ENCODE measurements at places on chromosomes 12 and 14.

DNA sequence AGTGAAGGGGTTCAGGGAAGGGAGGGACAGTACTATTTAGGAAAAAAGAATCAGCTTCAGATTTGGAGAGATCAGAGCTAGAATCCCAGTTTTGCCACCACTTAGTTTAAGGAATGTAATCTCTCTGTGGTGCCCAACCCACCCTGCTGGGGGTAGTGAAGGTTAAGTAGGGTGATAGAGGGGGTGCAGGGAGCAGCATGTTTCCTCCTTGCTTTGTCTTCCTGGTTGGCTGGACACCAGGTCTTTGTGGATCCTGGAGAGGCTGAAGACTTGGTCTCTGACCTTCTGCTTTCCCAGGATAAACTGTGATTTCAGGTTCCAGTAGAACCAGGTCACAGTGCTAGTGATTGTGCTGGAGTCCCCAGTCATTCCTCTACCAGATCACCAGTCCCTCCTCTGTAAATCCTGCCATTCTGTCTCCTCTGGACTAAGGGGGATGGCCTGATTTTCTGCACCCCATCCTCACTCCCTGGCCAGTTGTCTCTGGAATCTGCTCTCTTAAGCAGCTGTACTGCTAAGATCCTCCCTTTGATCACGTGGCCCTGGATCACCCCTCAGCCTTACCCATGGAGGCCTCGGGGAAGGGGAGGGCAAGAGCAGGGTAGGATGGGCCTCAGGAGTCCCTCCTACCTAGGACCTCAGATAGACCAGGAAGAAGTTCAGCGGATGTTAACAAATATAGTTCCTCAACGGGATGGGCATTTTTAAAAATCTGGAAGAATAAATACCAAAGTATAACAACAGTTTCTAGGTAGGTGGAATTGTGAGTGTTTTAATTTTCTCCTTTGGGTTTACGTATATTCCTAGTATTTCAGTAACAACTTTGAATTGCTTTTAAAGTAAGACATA lies 3.1 kb downstream of the MAP3K12 start:
- DNase-seq: no peak

GRCh38 chr12:51323966-51324895 lies at the start of gene BIN2:
Gene BIN2, minus strand, starts transcription at chr12:51324174. Its CDS starts 72 bp downstream, at chr12:51324102.
- peak; percentile 88 for DNase-seq

GRCh38 chr12:26429070-26429691 lies 233.8 kb downstream of the SSPN start:
- DNase-seq: no peak

- no peak for DNase-seq
These were observed 26.0 kb downstream of the PSMA3 start for GRCh38 chr14:58270628-58271027.

DNA sequence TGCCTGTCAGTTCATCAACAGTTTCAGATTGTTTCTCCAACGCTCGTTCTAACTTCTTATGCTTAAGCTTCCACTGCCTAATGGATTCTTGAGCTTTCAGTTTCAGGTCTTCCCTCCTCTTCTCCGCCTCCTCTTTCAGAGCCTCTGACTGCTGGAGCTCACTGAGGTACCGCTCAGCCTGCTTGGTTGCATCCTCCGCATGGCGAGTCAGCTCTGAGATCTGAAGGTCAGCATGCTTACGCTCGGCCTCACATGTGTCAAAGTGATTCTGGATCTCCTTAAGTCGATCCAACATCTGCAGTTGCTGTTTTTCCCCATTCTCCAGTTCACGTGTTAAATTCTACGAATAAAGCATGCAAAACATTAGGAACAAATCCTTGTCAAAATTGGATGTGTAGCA lies 148.8 kb downstream of the CEP128 start:
- DNase-seq: no peak

DNA sequence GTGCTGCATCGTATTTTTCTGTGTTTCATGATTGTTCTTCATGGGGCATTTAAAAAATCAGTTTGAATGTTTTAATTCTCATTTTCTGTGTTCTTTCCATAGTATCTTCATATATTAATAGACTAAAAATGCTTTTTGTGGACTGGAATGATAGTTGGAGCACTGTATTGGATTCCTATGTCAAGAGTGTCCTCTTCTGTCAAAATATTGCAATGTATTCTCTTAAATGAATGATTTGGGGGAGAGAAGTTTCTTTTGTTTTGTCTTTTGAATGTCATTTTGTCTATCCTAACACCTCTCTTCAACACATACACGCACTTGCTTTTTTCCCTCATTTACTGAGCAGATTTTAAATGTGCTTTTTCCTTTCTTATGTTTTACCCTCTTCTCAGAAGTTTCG lies 4.7 kb upstream of the EIF2S3B start:
- no peak for DNase-seq

DNA sequence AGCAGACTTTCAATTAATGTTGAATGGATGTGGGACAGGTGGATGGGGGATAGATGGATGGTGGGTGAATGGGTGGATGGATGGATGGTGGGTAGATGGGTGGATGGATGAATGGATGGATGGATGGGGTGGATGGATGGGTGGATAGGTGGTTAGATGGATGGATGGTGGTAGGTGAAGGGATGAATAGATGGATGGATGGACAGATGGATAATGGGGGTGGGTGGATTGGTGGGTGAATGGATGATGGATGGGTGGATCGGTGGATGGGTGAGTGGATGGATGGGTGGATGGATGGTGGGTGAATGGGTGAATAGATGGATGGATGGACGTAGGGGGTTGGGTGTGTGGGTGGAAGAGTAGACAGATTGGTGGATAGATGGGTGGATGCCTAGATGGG lies 14.0 kb upstream of the INF2 start:
- no peak for DNase-seq

- peak; percentile 72 for DNase-seq
These were observed 638 bp downstream of the PLEKHG3 start for GRCh38 chr14:64704743-64705380.

DNA sequence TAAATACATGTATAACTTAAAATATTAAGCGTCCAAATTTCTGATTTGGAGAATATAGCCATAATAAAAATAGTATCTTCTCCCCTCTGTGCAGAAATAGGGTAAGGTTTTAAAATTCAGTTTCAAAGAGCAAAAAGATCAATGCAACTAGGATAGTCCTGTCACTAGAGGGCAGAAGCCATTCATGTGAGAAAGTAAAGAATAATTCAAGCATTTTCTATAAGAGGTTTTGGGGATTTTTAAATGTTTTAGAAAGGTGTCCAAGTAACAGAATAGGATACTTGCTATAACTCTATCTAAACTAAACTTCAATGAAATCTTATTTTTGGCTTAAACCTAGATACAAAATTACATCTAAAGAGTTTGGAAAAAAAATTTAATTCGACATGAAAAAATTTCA lies 50.3 kb downstream of the ADAMTS20 start:
- DNase-seq: no peak

DNA sequence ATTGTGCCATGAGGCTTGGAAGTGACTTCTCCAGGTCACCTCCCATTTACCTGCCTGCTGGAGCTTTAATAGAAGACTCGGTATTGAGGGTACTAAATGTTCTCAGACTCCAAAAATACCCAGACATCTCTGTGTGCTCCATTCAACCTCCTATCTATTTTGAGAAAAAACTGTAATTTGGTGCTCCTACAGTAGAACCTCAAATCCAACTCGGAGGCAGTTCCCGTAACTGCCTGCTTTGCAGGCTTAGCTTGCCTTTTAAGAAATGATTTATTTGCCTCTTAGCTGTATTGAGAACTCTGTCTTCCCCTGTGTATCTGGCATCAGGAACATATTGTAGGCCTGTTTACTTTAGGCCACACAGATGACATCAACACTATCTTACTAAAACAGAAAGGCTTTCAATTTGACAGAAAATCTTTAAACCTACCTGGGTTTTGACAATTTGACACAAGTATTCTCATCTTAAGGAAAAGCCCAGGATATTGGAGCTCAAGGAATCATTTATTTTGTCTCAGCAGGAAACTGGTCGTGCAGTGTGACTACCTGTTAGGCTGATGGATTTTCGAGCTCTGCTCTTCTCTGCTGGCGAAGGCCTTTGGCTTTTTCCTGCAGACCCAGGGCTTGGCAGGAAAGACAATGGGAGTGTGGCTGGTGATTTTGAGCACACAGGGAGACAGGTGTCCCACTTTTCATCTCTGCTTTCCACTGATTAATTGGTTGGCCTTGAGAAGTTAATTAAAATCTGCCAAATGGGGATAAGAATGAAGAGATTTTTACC lies 314.8 kb downstream of the SNAPC1 start:
- no peak for DNase-seq

GRCh38 chr14:89397569-89398230 lies 19.3 kb downstream of the FOXN3 start:
- DNase-seq: no peak

- no peak for DNase-seq
These were observed 17.7 kb downstream of the POU6F1 start for GRCh38 chr12:51200156-51200555.

- DNase-seq: no peak
These were observed 93.9 kb upstream of the DCN start for GRCh38 chr12:91276509-91276908.

DNA sequence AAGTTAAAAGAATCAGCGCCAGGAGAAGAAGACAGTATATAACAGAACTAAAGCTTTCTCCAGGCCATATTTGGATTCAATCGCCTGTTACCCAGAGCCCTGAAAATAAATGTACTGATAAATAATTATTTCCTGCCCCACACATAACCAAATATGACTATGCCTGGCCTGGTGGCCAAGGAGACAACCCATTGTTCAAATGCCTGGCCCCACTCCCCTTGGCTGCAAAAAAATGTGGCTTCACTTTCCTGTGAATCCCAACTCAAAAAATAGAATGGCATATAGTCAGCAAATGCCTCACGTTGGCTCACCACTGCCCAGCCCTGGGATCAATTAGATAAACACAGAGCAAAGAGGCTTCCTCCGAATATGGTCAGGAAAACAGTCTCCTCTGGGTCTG lies 472.1 kb downstream of the BCL11B start:
- no peak for DNase-seq

- no peak for DNase-seq
These were observed 7.2 kb downstream of the MYL6 start for GRCh38 chr12:56165369-56165768.

- DNase-seq: no peak
These were observed 61.1 kb downstream of the PRIMA1 start for GRCh38 chr14:93727039-93727740.

- no peak for DNase-seq
These were observed 887 bp upstream of the APOBEC1 start for GRCh38 chr12:7666595-7666994.

- DNase-seq: no peak
These were observed 416.2 kb upstream of the CCDC196 start for GRCh38 chr14:66069830-66070541.

- DNase-seq: no peak
These were observed 464.2 kb downstream of the MED13L start for GRCh38 chr12:115813256-115813655.

- no peak for DNase-seq
These were observed 66.1 kb upstream of the ZDHHC17 start for GRCh38 chr12:76697849-76698248.

GRCh38 chr12:24600551-24600950 lies 348.4 kb downstream of the BCAT1 start:
- no peak for DNase-seq

DNA sequence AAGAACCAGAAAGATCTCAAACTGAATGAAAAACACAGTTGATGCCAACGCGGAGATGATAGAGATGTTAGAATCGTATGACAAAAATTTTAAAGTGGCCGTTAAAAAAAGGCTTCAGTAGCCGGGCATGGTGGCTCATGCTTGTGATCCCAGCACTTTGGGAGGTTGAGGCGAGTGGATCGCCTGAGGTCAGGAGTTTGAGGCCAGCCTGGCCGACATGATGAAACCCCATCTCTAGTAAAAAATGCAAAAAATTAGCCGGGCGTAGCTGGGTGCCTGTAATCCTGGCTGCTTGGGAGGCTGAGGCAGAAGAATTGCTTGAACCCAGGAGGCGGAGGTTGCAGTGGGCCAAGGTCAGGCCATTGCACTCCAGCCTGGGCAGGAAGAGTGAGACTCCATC lies 5.4 kb upstream of the ACVRL1 start:
- no peak for DNase-seq

GRCh38 chr12:54019091-54019811 lies 9.0 kb upstream of the HOXC6 start:
- no peak for DNase-seq

DNA sequence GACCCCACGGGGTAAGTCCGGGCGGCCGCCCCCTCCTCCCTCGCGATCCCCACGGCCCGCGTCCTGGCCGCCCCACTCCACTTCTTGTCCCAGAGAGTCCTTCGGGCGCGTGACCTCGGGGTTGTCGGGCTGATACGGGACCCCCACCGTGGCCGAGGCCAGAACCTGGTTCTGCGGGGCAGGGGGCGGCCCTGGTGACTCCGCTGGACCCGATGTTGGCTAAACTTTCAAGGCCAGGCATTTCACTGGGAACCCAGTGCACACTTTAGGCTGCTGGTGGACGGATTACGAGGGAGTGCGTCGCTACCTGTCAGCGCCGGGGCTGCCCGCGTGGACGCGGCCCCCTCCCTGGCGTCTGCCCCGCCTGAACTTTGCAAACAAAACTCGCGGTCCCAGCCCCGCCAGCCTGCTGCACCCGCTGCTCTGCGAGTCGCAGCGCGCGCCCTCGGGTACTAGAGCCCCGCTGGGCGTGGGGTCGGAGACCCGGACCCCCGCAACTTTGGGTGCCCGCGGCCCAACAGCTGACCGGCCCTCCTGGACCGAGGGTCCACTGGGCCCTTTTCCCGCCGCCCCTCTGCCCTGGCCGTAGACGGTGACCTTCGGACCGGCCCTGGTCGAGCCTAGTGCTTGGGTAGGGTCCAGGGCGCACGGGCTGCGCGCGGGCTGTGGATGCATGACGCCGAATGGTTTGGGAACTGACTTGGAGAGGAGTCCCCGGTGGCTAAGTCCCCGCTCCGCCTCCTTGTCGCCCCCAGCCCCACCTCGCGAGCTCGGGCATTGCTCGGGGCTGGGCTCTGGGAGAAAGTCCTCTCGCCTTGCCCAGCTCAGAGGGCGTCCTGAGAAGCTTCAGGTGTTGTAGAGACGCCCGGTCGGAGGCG lies 624 bp downstream of the RIN3 start:
- DNase-seq: peak; percentile 80

- no peak for DNase-seq
These were observed 20.7 kb downstream of the CPNE8 start for GRCh38 chr12:38884666-38885065.

DNA sequence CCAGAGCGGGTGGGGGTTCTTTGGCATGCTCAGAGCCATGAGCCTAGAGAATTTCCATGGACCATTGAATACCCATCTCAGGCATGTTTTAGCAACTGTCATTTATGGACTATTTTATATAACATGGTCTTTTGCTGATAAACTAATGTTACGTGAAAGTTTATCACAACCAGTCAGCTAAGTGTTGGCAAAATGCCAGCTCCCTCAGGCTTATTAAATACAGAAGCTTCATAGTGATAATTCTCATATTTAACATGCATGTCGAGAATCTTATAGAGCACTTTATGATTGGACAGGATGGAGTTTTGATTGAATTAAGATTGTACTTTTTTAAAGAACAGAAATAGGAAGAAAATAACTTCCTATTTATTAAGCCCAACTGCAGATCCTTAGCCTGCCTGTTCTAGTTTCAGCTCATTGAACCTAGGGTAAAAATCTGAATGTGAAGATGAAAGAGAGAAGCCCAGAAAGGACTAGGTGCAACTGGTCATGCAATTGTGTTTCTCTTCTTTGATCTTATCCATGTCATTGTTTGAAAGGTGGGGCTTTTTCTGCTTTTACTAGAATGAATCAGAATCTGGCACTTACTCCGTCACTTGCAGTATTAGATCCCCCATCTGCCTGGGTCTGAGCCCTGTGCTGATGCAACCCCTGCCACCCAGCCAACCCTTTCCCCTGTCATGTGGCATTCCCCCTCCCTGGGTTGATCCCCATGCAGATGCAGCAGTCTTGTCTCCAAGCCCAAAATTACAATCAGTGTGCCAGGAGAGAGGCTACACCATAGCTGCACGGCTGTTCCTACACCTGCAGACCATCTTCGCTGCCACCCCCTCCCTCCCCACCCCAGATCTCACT lies 134.6 kb upstream of the EVL start:
- DNase-seq: no peak
